Fibroblast of the conjunctiva (primary cell): ENCODE measurements at places on chromosomes 6 and 20.
A peak's percentile ranks its signal among the peaks of the same experiment; 100 is the strongest.

DNA sequence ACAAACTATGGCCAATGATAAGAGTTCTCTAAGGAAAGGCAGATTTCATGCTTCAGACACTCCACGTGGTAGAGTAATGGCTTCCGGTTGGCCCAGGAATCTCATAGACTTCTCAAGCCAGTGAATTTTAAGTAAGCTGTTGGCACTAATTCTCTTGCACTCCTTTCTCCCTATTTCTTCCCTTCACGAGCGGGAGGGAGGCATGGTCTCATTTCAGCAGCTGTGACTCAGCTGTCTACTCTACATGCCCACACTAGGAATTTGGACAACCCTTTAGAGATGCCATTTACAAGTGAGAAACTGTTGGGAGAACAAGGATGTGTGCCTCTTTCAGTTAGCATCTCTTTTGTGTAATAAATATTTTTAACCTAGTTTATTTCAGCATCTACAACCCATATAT lies 107.7 kb downstream of the PTPRK start:
- DNase-seq = no peak

GRCh38 chr20:2227861-2228260 lies 67.9 kb upstream of the TGM3 start:
- DNase-seq = no peak

DNA sequence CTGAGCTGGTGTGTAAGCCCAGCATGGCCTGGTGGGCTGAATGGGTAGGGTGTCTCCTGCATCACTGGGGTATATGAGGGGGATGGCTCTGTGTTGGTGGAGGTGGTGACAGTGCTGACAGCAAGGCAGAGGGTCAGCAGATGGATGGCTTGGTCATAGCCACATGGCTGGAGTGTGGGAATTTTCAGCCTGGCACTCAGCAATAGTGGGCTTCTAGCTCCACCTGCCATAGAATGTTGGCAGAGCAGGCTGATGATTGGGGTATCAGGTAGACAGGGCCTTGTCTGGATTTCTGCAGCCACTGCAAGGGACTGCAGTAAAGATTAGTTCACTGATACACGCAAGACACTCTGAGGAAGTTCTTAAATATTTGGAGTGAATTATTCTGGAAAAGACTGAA lies 137.5 kb upstream of the BACH2 start:
- DNase-seq = no peak

GRCh38 chr6:83467620-83468036 lies 36.8 kb upstream of the ME1 start:
- DNase-seq = no peak

- DNase-seq = peak; percentile 71
Measured at GRCh38 chr6:139338795-139339194, 35.7 kb downstream of the CITED2 start.

DNA sequence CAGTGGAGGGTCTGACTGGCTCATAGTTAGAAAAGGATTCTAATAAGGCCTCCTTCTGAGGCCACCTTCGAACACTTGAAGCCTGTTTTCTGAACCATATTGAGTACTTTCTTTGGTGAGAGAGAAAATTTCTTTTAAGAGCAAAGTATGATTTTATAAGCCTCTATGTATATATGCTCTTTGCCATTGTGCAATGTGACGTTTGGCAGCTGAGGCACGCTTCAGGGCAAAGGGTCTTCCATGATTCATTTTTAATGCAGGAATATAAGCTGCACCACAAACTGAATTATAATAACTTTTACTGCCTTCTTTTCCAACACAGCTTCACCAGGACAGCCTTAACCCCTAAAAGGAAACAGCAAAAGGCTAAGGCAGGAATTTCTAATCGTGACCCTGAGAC lies 154.4 kb downstream of the TTLL2 start:
- DNase-seq = no peak

DNA sequence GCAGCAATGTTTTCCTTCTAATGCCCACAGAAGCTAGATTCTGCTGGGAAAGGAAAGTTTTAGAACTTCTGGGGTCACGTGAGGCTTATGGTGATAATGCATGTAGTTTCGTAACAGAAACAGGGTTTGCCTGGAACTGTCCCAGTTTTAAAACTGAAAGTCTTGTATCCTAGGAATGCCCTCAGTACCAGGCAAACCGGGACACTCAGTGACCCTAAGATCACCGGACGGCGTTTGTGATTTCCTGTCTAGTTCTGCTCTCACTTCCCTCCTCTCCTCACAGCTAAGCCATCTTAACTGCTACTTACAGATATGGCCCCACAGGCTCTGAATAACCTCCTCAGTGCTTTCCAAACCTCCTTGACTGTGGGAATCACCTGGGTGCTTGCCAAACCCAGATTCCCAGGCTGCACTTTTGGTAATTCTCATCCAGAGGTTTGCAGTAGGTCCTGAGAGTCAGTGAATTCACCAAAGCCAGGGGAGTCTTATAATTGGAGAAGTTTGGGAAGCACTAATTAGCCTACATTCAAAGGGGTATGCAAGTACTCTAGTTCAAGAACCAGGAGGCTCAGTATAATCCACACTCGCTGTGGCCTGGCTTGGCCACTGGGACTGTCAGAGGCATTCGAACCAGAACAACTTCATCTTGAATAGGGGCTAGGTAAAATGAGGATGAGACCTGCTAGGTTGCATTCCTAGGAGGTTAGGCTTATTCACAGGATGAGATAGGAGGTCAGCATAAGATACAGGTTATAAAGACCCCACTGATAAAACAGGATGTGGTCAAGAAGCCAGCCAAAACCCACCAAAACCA lies 231.6 kb upstream of the MYLIP start:
- DNase-seq = no peak

DNA sequence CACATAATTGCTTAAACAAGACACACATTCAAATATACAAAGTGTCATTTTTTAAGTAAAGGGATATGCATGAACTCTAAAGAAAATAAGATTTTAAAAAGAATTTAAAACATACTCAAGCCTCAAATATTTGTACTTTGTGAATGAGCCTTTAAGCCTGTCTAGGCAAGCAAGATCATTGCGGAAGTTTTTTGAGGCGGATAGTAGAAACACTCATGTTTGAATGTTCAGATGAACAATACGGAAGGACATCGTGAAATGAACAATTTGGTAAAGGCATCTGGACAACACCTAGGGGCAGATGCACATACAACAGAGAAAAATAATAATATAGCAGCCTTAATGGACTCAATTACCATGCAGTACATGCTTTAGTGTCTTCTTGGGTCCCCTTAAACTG lies 928.9 kb downstream of the TFAP2A start:
- DNase-seq = no peak

DNA sequence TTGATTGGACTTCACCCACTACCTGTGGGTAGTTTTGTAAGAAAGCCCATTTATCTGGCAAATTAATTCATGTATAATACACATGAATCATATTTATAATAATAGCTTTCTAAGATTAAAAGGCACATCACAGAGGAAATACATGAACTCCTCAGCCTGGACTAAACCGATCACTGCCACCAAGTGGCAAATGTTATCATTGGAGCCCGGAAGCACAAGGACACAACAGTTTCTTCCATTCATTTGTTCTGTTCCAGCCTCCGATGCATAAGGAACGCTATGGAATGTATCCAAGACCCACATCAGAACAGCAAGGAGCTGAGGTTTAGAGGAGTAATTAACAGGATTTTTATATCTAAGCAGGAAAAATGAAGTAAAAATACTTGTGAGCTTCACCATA lies 13.9 kb upstream of the IPCEF1 start:
- DNase-seq = peak; percentile 30

GRCh38 chr6:5367510-5367909 lies 106.2 kb downstream of the FARS2 start:
- DNase-seq = no peak

GRCh38 chr6:32146287-32146686 lies 5.5 kb downstream of the PRRT1 start:
- DNase-seq = no peak

GRCh38 chr6:36627801-36628246 lies 33.7 kb downstream of the SRSF3 start:
- DNase-seq = peak; percentile 63

GRCh38 chr6:109872968-109873545 lies 105.1 kb upstream of the GPR6 start:
- DNase-seq = no peak

DNA sequence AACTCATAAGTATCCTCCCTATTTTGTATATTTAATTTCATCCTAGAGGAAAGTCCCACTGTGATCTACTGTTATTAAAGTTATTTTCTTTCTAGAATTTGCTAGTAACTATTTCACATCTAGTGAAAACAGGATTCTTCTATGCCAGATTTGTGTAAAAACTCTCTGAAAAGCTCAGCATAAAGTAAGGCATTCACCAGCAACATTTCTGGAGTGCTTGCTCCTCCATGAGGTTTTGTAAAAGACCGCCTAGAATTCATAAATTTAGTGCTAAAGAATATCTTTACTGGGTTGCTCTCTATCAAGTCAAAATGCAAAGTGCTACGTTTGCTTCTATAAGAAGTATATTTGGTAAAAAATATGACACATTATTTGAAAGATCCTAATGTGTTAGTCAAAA lies 173.5 kb upstream of the IRAK1BP1 start:
- no peak for DNase-seq

DNA sequence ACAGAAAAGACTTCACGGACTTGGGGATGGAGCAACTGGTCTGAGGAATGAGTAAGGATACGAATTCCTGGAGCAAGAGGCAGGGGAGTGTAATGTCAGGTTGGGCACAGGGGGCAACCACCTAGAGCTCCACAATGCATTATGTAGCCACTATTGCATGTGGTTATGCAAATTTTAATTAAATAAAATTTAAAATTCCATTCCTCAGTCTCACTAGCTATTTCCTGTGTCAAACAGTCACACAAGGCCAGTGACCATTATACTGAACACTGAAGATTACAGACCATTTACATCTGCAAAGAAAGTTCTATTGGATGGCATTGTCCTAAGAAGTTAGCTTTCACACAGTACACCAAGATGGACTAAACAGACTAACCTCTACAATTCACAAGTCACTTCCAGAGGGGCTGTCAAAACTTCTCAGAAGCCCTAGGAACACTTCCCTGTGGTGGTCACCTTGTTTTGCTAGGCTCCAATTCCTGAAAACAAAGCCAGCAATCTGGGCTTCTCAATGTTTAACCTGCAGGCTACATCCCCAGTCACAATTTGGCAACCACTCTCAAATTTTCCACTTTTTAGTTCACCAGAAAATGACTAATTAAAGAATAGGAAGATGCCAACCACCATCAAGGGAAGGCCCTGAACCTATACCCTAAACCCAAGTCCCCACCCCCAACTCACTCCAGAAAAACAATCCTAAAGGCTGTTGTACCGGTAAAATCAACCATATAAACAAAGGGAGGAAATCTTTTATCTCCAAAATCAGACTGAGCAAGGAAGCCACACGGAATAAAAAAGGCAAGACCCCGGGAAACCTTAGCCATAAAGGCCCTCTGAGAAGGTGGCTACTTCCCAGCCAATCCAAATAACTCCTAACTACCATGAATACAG lies 34.2 kb upstream of the C20orf203 start:
- no peak for DNase-seq

DNA sequence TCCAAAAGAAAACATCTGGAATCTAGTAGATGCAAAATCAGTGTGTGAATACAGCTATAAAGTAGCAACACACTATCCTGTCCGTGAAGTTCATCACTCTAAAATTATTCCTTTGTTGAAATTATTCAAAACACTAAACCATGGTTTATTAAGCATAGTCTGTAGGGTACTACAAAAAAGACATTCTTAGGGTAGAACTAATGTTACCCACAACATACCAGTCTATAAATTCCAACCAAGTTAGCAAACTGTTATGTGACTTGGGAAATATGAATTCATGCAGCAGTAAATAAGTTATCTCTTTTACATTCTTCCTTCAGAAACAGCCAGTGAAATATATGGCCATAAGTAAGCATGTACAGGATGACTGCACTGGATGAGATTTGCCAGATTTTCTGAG lies 580.3 kb upstream of the ADGRB3 start:
- no peak for DNase-seq

DNA sequence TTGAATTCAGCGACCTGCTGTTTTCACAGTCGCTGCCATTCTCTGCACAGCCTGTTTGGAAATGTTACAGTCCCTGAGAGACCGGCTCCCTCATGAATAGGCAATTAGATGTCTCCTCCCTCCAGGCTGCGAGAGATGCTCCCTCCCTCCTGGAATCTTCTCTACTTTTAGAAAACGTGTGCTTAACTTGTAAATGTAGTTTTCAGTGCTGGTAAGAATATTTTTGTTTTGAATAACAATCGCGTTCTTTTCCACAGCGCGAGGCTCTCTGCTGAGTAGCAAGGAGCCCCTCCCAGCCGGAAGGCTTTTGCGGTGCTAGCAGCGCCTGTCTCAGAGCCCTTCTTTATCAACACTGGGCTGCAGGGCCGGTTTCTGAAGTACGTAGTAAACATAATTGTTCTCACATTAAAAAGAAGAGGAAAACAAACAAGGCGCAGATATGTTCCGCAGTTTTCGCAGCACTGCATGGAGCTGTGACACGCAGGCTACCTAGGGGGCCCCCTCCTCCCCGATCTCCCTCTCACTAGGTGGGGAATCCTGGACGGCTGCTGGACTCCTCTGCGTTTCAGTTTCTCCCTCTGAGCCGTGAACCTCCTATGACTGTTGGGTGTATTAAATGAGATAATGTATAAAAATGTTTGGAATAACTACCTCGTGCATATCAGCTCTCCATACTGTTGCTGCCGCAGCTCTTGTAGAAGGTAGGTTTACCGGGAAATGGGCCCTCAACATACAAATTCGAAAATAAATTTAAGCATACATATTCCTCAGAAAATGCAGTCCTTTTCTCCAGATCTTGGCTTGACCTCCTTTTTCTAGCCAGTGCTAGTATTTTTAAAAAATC lies 79.0 kb upstream of the SPACA1 start:
- no peak for DNase-seq

- DNase-seq = no peak
Measured at GRCh38 chr6:165659945-165660856, 2.8 kb downstream of the PDE10A start.
